ENCODE measurements at places on chromosomes 16 and 17. TPM values are rescaled to one million over a fixed set of nuclear protein-coding genes. Genes with fewer than 3 reads are reported as not detected.

Gene ITGAE
- 8.5 TPM for total RNA-seq

DNA sequence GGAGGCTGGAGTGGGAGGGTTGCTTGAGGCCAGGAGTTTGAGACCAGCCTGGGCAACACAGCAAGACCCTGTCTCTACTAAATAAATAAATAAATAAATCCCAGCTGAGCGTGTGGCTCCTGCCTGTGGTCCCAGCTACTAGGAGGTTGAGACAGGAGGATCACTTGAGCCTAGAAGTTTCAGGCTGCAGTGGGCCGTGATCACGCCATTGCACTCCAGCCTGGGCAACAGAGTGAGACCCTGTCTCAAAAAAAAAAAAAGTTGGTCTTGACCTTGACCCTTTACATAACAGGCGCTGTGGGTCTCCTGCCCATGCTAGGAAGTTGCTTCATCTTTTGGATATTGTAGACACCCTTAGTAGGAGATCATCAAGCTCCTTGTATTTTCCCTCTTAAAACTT is 11.4 kb downstream of the ACSF2 start:
- no peak for DNase-seq

Gene MVP
- 94.1 TPM for total RNA-seq

Gene HS3ST2
- total RNA-seq, result 0.23 TPM

Gene SLC38A8
- not detected for total RNA-seq

- DNase-seq, result no peak
Measured at GRCh38 chr16:74951206-74951605, 33.7 kb downstream of the WDR59 start.

Gene CDC27
- 27.5 TPM for total RNA-seq

GRCh38 chr17:41322094-41322902 is 6.8 kb upstream of the KRTAP17-1 start:
- no peak for DNase-seq

DNA sequence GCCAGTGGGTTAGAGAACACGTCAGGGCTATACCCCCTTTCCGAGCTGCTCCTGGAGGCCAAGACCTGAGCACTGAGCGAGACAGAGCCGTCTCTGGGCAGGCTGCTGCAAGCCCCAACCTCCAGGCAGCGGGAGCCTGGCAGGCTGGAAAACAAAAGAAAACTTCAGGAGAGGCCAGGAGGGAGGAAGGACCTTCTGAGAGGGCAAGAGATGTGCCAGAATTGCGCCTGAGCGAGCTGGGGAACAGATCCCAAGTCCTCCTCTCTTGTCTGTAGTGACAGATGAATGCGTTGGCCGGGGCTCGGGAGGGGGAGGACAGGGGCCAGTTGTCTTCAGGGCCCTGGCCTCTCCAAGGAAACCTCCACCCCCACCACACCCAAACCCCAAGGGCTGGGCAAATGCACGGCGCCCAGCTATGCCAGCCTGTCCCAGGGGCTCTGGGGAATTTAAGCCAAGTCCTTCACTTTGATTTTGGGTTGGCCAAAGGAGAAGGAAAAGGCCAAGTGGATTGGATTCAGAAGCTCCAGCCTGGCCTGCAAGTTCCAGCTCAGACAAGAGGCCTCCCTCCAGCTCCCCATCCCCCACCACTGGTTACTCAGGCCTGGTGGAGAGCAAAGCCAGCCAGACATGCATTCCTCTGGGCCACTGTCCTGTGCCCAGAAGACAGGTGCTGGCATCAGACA is 18.1 kb downstream of the SDK2 start:
- DNase-seq, result no peak

DNA sequence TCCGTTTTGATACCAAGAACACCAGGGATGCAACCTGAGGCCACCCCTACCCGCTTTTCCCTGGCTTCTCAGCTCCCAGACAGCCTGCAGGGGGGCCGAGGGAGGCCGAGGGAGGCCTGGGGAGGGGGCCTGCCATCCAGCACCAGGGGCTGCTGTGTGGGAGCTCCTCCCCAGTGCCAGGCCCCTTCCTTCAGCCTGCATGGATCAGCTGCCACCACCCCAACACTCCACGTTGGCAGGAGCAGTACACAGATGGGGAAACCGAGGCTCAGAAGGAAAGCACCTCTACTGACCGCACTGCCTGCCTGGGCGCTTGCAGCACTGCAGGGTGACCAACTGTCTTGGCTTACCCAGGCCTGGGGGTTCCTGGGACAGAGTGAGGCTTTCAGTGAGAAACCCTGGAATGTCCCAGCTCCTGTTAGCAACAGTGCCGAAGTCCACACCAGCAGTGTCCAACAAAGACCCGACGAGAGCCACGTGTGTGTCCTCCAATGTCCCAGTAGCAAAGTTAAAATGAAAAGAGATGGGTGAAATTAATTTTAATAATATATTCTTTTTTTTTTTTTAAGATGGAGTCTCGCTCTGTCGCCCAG is 5.3 kb upstream of the OSGIN1 start:
- DNase-seq, result no peak

Data from lower leg skin (tissue), 4 donors.